ENCODE measurements at places on chromosomes 1 and 21.

DNA sequence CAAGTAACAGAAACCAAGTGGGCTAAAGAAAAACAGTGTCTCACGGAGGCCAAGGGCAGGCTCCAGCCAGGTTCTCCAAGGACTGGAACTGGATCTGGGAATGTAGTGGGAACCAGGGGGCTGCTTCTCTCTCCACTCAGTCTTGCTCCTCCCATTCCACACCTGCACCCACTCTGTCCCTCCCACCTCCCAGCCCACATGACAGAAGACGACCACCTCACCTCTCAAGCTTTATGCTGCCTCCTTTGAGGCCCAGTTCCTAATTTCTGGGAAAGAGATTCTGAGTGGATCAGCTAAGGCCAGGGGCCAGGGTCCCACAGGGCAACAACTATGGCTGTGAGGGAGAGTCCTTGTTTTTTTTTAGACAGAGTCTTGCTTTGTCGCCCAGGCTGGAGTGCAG lies 18.8 kb upstream of the CEP85 start:
- no peak for DNase-seq

GRCh38 chr1:66769512-66770229 lies 17.4 kb downstream of the DYNLT5 start:
- DNase-seq, result no peak

- DNase-seq, result no peak
These were observed 293.8 kb downstream of the SPATA17 start for GRCh38 chr1:217924924-217925323.

DNA sequence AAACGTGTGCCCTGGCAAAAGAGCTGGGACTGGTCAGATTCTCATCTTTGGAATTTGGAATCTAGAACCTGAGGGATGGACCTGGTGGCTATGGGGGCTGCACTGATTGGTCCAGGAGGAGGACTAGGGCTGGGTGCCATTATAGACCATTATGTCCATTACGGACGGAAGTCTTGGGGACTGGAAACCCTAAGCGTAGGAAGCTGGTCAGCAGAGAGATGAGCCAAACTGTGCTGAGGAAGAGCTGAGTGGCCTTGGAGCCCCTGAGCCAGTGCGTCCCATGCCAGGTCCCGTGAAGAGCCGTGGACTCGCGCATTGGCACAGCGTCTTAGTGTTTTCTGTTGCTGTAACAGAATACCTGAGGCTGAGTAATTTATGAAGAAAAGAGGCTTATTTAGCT lies 10.0 kb downstream of the MRAP start:
- DNase-seq, result no peak

DNA sequence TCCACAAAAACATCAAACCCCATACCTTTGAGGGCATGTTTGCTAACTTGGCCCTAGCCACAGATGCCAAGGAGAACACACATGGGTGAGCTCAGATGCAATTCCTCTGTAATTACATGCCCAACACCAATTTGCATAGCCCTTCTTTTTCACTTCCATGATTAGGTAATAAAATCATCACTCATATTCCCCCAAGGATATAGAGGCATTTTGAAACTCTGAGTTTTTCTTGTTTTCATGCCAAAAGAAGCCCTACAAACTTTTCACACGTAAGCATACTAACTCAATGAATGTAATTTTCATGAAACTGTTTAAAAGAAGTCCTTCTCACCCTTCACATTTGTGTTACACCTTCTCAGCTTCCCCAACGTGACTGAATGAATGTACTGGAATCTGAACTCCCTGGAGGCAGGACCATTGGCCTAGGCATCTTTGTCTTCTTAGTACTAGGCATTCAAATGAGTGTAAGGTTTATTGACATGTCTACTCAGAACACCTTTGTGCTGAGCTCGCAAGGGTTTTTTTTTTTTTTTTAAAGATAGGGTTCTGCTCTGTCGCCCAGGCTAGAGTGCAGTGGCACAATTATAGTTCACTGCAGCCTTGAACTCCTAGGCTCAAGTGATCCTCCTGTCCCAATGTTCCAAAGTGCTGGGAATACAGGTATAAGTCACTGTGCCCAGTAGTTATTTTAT lies 31.0 kb downstream of the FBXO42 start:
- DNase-seq, result no peak

DNA sequence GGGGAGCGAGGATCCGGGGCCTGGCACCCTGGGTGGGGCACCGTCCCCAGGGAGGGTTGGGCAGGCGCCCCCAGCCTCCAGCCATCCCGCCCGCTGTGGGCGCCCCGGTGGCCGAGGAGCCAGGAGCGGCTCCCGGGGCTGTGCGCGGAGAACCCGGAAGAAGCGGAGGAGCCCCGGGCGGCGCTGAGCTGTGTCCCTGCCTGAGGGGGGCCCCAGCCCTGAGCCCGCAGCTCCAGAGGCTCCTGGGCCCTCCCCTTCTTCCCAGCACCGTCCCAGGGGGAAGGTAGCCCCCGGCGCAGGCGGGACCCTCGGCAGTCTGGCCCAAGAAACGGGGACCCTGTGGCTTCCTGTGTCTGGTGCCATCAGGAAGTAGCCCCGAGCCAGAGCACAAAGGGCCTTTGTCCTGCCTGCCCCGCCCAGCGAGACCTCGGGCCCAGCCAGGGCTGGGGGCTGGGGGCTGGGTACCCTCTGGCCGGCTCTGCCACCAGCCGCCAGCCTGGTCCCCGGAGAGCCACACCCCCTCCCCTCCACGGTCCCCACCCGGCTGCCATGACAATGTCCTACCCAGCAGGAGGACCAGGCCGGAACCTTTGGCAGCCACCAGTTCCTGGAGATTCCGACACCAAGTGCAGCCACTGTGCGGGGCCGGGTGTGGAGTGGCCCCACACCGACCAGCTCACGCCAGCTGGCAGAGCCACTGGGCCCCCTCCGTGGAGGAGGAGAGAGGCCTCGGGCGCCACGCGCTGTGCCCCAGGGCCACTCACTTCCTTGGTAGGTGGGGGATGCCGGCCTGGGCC lies 15.6 kb upstream of the TTLL10 start:
- DNase-seq, result peak; percentile 42

Measured in muscle of arm (tissue), 14 donors.